A549 treated with DMSO at 1 μM for 4 hours (cell line): ENCODE measurements at places on chromosomes 7 and 10. TPM values are rescaled to one million over a fixed set of nuclear protein-coding genes. Genes with fewer than 3 reads are reported as not detected.

The KEL gene
- not detected in 5 replicates for total RNA-seq

The SERPINE1 gene
- 793 to 966 TPM (median 846 TPM) in 5 replicates for total RNA-seq

The HOGA1 gene
- 0.57 to 1.2 TPM (median 0.96 TPM) in 5 replicates for total RNA-seq

The TMEM26 gene
- total RNA-seq = 0.06 to 0.43 TPM (median 0.20 TPM) in 5 replicates

The PLEKHS1 gene
- total RNA-seq = 0.05 to 0.19 TPM (median 0.08 TPM) in 4 of 5 replicates, not detected in the other

The HTR5A gene
- not detected in 5 replicates for total RNA-seq

The GIMAP6 gene
- total RNA-seq = not detected in 5 replicates

The NODAL gene
- 0.06 TPM in 1 of 5 replicates, not detected in the others for total RNA-seq

The ADCY1 gene
- total RNA-seq = 1.9 to 3.4 TPM (median 2.4 TPM) in 5 replicates

The FEZF1 gene
- total RNA-seq = not detected in 5 replicates

The LGI1 gene
- not detected in 5 replicates for total RNA-seq

The PTER gene
- 11.9 to 17.6 TPM (median 16.6 TPM) in 5 replicates for total RNA-seq

The HMX2 gene
- total RNA-seq = 0.06 to 0.27 TPM (median 0.15 TPM) in 4 of 5 replicates, not detected in the other

The SP4 gene
- total RNA-seq = 0.90 to 2.1 TPM (median 1.6 TPM) in 5 replicates

The TMEM178B gene
- 1.2 to 1.7 TPM (median 1.6 TPM) in 5 replicates for total RNA-seq
